Activated T-helper 17 cell treated with anti-CD3 and anti-CD28 coated beads, Interleukin-2, amount 50 U/mL, for 72 hours (primary cell): ENCODE measurements at places on chromosomes 2 and 18.

GRCh38 chr2:227462462-227462951 lies 9.4 kb upstream of the AGFG1 start:
- H3K27me3 ChIP-seq, result no peaks in the 10 kb centered on the region
- H3K36me3 ChIP-seq, result no peaks in the 10 kb centered on the region
- peaks cover 60% of the 10 kb centered on the region for H3K4me1 ChIP-seq
- peak overlapping the region; percentile 91 for H3K27ac ChIP-seq
- peak overlapping the region; percentile 82 for H3K4me3 ChIP-seq

DNA sequence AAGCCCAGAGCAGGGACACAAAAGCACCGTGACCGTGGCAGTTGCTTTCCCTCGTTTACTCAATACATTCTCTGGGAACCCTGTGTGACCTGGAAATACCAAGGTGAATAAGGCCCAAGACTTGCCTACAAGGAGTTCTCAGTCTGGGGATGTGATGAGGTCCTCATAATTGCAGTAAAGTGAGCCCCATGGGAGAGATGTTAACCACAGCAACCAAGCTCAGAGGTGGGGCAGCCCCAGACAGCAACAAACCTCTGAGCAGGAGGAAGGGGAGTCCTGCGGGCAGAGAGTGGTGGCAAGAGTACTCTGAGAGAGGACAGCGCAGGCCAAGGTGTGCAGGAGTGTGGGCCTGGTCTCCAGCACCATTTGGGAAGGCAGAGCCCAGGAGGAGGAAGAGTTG lies 91.6 kb downstream of the TTC32 start:
- H3K27me3 ChIP-seq, result peaks cover 17% of the 10 kb centered on the region
- H3K36me3 ChIP-seq, result no peaks in the 10 kb centered on the region
- no peak overlapping the region for H3K27ac ChIP-seq
- no peak for ATAC-seq
- H3K4me3 ChIP-seq, result no peak overlapping the region

- H3K4me1 ChIP-seq, result no peaks in the 10 kb centered on the region
- H3K27me3 ChIP-seq, result no peaks in the 10 kb centered on the region
- H3K4me3 ChIP-seq, result no peak overlapping the region
- no peak overlapping the region for H3K27ac ChIP-seq
- no peaks in the 10 kb centered on the region for H3K36me3 ChIP-seq
- no peak for ATAC-seq
Measured at GRCh38 chr2:150782613-150783012, 295.1 kb upstream of the RND3 start.

- no peak for ATAC-seq
- no peak overlapping the region for H3K4me3 ChIP-seq
- no peaks in the 10 kb centered on the region for H3K4me1 ChIP-seq
- H3K27ac ChIP-seq, result no peak overlapping the region
- no peaks in the 10 kb centered on the region for H3K36me3 ChIP-seq
Measured at GRCh38 chr2:63078852-63079606, 28.4 kb downstream of the OTX1 start.

- ATAC-seq, result no peak
- peaks cover 4% of the 10 kb centered on the region for H3K4me1 ChIP-seq
- no peaks in the 10 kb centered on the region for H3K27me3 ChIP-seq
- H3K4me3 ChIP-seq, result no peak overlapping the region
- H3K27ac ChIP-seq, result no peak overlapping the region
Measured at GRCh38 chr2:105598829-105599698, 145.6 kb upstream of the NCK2 start.

DNA sequence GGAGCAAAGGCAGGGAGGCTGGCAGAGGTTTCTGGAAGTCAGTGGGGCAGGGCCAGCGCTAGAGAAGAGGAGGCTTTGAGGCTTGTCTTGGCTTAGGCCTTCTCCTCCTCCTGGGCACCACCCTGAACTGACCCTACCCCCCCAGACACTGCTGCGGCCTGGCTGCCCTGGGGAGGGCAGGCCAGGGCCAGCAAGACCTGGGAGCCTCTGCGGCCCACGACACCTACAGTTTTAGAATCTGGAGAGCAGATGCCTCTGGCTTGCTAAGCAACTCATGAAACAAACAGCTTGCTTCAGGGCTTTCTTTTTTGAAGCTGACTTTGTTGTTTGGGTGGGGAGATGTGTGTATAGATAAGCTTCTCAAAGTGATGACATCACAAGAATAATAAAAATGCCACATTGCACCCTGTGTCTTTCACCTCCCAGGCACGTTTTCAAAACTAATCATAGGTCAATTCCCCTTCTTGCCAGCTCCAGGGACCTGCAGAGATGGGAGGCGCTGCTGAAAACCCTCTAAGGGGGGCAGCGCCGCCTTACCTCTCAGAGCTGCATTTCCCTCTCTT lies 46.2 kb upstream of the SMAD7 start:
- no peaks in the 10 kb centered on the region for H3K27me3 ChIP-seq
- peak overlapping the region; percentile 66 for H3K27ac ChIP-seq
- H3K36me3 ChIP-seq, result no peaks in the 10 kb centered on the region
- peak; percentile 78 for ATAC-seq
- no peak overlapping the region for H3K4me3 ChIP-seq

GRCh38 chr2:148794558-148794957 lies 80.5 kb upstream of the KIF5C start:
- no peak overlapping the region for H3K27ac ChIP-seq
- ATAC-seq, result no peak
- H3K36me3 ChIP-seq, result no peaks in the 10 kb centered on the region
- no peak overlapping the region for H3K4me3 ChIP-seq
- H3K4me1 ChIP-seq, result no peaks in the 10 kb centered on the region
- no peaks in the 10 kb centered on the region for H3K27me3 ChIP-seq

DNA sequence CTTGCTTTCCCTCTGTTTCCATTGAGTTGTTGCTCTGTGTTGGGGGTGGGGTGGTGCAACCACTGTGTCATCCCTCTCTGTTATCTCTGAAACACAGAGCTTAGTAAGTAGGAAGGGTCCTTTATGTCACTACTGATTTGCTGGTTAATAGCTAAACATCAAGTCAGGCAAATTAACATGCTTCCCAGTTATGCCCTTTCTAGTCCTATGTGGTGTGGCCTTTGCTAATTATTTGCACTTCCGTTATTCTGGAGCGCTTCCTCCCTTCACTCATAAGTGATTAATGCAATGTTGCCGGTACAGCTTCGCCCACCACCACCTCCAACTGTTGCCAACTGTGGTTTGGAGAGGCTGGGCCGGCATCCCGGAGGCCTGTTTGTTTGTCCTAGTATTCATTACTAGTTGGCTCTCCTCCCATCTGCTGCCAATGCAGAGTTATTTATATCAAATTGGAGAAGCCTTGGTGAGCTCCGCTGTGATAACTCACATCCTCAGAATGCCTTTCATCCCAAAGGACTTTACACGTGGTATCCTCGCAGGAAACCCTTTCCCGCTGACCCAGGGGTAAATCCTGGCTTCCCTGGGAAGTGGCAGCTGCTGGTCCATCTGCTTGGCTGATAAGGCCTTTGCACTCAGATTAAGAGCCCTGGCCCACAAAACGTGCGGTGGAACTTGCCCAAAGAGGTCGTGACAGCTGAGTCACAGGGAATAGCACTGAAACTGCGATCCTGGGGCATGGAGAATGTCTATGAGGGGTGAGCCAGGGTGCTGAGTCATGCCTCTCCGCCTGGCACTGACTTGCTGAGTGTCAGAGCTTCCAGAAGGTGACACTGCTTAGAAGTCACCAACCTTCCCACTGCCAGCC lies 72.0 kb upstream of the ZCCHC2 start:
- no peaks in the 10 kb centered on the region for H3K36me3 ChIP-seq
- no peak overlapping the region for H3K4me3 ChIP-seq
- H3K4me1 ChIP-seq, result peaks cover under 1% of the 10 kb centered on the region
- peaks cover 20% of the 10 kb centered on the region for H3K27me3 ChIP-seq

- peaks cover 15% of the 10 kb centered on the region for H3K4me1 ChIP-seq
- H3K27ac ChIP-seq, result no peak within 1 kb of the TSS
- peak within 1 kb of the TSS; percentile 64 for H3K4me3 ChIP-seq
Measured at GRCh38 chr2:27262379-27263286, at the start of gene SLC30A3. TSS of gene SLC30A3 (minus strand) at chr2:27263047. CDS start at chr2:27262906, 141 bp downstream.

DNA sequence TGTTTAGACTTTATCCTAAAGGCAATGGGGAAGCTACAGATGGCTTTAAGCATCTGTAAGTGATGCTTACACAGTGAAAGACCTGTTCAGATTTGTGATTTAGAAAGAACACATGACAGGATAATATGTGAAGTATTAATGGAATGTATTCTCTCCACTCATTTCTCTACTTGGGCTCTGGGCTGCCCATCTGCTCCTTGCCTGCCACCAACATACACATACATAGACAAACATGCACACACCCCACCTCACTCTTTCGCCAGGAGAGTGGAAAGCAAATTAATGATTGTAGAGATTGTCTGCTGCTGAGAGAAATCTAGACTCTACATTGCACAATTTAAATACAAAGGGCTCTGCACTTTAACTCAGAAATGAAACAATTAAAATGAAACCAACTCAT lies 61.0 kb upstream of the NFE2L2 start:
- H3K4me1 ChIP-seq, result no peaks in the 10 kb centered on the region
- no peak for ATAC-seq
- H3K27me3 ChIP-seq, result no peaks in the 10 kb centered on the region

- no peak overlapping the region for H3K4me3 ChIP-seq
- H3K36me3 ChIP-seq, result no peaks in the 10 kb centered on the region
- no peak overlapping the region for H3K27ac ChIP-seq
- peaks cover 4% of the 10 kb centered on the region for H3K27me3 ChIP-seq
- H3K4me1 ChIP-seq, result no peaks in the 10 kb centered on the region
Measured at GRCh38 chr18:73768043-73768442, 379.6 kb downstream of the FBXO15 start.

GRCh38 chr2:234437642-234438304 lies 59.1 kb downstream of the ARL4C start:
- H3K4me1 ChIP-seq, result peaks cover 12% of the 10 kb centered on the region
- no peak for ATAC-seq
- no peaks in the 10 kb centered on the region for H3K27me3 ChIP-seq
- no peak overlapping the region for H3K27ac ChIP-seq

DNA sequence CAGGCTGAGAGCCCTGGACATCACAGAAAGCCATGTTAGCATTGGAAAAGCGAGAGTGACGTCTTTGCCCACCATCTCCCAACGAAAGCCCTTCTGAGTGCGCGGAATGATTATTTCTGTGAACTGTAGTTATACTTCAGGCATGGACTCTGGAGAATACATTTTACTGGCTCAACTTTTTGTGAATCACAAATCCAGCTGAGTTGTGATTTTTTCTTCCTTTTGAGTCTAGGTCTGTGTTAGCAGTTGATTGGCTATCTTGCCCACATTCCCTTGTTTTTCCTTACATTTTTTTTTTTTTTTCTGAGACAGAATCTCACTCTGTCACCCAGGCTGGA lies 183.1 kb downstream of the INO80D start:
- ATAC-seq, result no peak
- H3K36me3 ChIP-seq, result no peaks in the 10 kb centered on the region
- H3K4me3 ChIP-seq, result no peak overlapping the region
- H3K27ac ChIP-seq, result no peak overlapping the region

- H3K36me3 ChIP-seq, result no peaks in the 10 kb centered on the region
- peak overlapping the region; percentile 29 for H3K4me3 ChIP-seq
- peak; percentile 30 for ATAC-seq
- H3K27ac ChIP-seq, result peak overlapping the region; percentile 17
- no peaks in the 10 kb centered on the region for H3K27me3 ChIP-seq
Measured at GRCh38 chr18:23259701-23260681, 124.7 kb downstream of the CABLES1 start.

DNA sequence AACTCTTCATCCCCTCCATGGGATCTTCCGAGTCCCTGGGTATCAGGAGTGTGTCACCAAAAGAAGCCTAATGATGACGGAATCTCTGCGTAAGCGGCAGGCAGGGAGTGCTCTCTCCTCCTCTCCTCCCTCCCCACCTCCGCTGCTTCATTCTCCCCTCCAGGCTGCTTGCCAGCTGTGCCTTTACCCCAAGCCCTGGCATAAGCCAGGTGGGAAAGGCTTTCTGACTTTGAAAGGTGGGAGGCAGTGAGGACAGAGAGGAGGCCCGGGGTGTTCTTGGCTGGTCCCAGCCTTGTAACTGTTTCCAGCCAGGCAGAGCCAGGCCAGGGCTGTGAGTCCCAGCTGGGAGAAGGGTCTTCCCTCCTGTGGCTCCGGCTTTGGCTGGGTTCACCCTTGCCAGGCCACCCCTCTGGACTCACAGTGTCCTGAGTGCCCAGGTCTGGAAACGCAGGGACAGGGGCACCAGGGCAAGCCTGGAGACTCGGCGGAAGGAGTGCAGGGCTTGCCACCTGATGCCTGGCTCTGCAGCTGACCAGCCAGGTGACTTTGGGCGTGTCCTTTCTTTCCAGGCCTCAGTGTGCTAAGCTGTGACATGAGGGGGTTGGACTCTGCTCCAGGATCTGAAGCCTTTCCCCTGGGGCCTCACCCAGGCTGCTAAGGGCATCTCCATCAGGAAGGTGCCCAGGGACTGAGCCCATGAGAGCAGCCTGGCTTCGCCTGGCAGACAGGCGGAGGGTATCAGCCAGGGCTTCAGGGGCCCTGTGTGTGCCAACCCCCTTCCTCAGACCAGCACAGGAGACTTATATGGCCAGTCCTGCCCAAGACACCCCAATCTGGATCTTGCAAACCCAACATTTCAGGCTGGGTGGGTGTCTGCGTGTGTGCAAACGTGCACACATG lies 32.7 kb upstream of the HPCAL1 start:
- H3K36me3 ChIP-seq, result no peaks in the 10 kb centered on the region
- ATAC-seq, result no peak
- peaks cover 4% of the 10 kb centered on the region for H3K4me1 ChIP-seq
- H3K27me3 ChIP-seq, result no peaks in the 10 kb centered on the region

GRCh38 chr2:86223140-86223926 lies 24.1 kb downstream of the MRPL35 start:
- no peaks in the 10 kb centered on the region for H3K36me3 ChIP-seq
- no peak for ATAC-seq
- H3K27me3 ChIP-seq, result no peaks in the 10 kb centered on the region
- peak overlapping the region; percentile 44 for H3K27ac ChIP-seq
- H3K4me3 ChIP-seq, result no peak overlapping the region

DNA sequence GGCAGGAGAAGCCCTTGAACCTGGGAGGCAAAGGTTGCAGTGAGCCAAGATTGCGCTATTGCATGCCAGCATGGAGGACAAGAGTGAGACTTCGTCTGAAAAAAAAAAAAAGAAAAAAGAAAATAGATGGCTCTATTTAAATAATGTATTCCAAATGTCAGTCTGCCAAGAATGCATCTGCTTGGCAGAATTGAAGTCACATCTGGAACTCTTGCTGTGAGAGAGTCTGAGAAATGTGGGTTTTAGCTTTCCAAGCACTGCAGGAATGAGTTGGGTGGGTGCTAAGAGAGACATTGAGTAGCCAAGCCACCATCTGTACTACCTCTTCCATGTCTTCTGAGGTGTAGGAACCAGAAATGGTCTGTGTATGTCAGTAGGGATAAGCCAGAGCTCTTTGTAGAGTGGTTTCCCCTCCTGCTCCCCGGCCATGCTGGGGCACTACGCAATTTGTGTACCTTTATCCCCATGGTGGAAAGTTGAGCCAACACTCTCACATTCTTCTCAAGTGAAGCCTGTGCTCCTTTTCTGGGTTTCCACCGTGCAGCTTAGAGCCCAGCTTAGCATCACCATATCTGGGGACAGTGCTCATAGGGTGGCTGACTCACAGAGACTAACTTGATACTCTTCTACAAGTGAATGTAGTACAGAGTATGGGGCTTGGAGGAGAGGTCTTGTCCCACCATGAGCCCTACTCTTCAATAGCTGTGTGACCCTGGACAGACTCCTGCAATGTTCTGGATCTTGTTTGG lies 25.3 kb downstream of the IL1F10 start:
- no peak for ATAC-seq
- peaks cover 14% of the 10 kb centered on the region for H3K4me1 ChIP-seq
- H3K36me3 ChIP-seq, result peaks cover 4% of the 10 kb centered on the region
- H3K27ac ChIP-seq, result no peak overlapping the region
- no peak overlapping the region for H3K4me3 ChIP-seq

GRCh38 chr2:101328474-101329007 lies 20.0 kb upstream of the RNF149 start:
- peak; percentile 84 for ATAC-seq
- H3K4me3 ChIP-seq, result no peak overlapping the region
- H3K27me3 ChIP-seq, result no peaks in the 10 kb centered on the region
- H3K4me1 ChIP-seq, result peaks cover 19% of the 10 kb centered on the region
- no peak overlapping the region for H3K27ac ChIP-seq
